ENCODE measurements at places on chromosomes 5 and 9.

DNA sequence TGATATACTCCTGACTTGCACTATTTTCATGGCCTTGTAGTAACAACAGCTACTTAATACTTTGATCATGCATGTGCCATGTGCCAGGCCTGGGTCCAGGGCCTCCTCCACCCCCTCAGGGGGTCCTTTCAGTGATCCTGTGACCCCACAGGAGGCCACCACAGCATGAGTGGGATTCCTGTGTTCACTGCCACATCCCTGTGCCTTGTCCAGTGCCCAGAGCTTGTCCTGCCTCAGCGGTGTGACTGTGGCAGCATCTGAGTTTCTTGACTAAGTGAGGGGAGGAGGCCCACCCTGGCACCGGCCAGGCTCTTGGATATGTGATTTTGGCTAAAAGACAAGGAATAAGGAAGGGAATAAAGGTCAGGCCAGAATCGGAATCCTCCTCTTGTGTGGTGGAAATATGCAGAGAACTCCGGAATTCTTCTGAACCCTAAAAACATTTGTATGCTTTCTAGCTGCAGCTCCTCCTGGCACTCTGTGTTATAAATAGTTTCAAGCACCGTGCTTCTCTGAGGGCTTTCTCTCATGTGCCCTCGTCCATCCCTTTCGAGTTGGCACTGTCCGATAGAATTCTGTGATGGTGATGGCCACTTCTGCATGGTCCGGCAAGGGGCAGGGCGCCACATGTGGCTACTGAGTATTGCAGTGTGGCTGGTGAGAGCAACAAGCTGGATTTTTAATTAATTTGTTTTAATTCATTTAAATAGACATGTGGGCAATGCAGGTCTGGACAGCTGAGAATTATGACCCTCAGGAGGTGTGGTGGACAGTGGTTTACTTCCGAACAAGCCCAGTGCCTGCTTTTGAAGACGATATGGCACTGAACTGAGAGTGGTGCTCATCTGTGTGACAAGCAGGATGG, 31.8 kb downstream of the TENT4A start:
- no peak for DNase-seq

GRCh38 chr5:179553875-179554274, 3.5 kb downstream of the RUFY1 start:
- DNase-seq = no peak

DNA sequence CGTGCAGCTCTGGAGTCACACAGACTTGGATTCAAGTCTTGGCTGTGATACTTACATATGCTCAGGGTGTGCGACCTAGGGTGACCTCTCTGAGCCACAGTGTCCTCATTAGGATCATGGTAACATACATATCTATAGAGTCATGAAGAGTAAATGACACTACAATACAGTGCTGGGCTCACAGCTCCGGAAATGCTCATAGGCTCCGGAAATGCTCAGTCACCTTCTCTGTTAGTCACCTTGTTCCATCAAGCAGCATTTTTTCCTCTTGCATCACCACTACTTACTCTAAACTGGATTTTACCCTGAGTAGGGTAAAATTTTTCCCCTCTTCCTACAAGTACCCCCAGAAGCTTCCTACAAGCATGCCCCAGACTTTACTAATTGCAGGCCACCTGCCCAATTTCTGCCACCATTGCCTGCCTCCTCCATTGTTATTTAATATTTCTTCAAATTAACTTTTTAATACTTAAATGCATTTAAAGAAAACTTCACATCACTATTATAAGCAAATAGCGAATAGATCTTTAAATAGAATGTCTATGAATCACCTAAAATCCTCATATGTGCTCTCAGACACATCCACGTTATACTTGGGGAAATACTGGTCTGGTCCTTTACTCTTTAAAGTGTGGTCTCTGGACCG, 147.6 kb upstream of the SPRY4 start:
- no peak for DNase-seq

GRCh38 chr5:168073991-168074800, 217.2 kb upstream of the WWC1 start:
- DNase-seq = no peak

DNA sequence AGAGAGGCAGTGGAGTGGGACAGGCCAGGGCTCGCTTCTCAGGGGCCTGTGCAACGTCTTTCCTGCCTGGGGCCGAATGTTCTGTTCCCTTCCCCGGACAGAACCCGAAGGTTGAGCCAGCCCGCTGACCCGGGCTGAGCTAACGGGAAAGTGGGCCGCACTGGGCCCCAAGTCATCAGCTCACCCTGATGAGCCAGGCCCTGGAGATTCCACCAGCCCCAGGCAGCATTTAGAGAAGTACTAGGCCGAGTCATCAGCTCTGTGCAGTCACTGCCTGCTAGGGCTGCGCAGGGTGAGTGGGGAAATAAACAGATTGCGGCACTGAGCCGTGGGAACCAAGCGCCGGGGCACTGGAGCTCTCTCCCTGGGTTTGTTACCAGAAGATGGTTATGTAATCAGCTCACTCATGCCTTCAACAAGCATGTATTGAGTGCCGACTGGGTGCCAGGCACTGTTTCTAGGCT, 29.1 kb upstream of the DUSP1 start:
- DNase-seq = no peak

DNA sequence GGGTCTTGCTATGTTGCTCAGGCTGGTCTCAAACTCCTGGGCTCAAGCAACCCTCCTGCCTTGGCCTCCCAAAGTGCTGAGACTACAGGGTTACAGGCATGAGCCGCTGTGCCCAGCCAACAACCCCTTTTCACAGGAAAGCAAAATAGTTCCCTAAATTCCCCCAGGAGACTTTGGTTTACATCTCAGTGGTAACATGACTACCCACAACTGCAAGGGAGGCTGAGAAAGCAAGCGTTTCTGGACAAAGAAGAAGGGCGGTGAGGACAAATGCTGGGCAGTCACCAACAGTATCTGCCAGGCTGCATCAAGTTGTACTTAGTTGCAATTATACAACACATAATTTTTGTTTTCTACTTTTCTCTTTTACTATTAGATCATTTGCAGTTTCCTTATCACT, 7.4 kb upstream of the ADGRD2 start:
- DNase-seq = no peak

GRCh38 chr5:146878476-146879172, at the start of gene PPP2R2B:
Gene PPP2R2B (minus strand): TSS chr5:146878757.
- DNase-seq = peak; percentile 89

GRCh38 chr5:65932676-65933075, 6.3 kb downstream of the ERBIN start:
- no peak for DNase-seq

- no peak for DNase-seq
These were observed 10.2 kb upstream of the AUH start for GRCh38 chr9:91371894-91372293.

GRCh38 chr5:5085381-5085780, 54.7 kb upstream of the ADAMTS16 start:
- peak; percentile 6 for DNase-seq

DNA sequence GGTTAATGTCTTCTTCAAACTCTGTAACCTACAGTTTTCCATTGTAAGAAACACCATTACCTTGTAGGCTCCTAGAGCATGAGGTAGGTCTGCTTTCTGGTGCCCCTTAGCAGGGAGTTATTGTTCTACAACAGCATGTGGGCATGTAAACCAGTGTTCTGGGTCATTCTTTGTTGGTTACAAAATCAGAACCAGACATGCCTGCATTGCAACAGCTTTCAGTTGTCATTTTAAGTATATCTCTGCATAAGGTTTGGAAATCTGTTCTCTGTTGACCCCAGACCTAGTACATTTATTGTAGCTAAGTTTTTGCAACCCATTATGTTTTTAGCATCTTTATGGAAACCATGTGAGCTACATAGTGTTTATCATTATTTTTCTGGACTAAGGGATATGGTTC, 10.9 kb downstream of the RGMB start:
- DNase-seq = no peak
